ENCODE measurements at places on chromosomes 5 and 9.

DNA sequence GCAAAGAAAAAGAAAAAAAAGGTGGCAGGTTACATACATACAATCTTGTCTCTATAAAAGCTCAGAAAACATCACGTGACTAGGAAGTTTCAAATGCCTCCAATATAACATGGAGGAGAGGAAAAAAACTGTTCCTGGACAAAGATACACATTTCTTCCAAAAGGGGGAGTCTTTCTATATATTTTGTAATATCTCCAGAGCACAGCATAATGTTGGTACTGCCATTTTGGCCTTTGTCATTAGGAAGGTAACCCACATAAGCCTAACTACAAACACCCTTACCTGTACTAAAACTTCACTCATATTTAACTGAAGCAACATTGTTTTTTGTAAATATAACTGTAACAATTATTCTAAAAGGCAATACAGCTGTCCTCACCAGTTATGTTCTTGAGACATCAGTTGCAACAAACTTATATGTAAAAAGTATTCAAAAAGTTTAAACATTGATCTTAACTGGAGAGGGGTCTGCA lies 1.2 kb upstream of the BTF3 start:
- DNase-seq: no peak

GRCh38 chr5:133445744-133446143 lies 166.6 kb downstream of the FSTL4 start:
- no peak for DNase-seq

- no peak for DNase-seq
These were observed 10.9 kb upstream of the HDHD3 start for GRCh38 chr9:113387560-113388230.

DNA sequence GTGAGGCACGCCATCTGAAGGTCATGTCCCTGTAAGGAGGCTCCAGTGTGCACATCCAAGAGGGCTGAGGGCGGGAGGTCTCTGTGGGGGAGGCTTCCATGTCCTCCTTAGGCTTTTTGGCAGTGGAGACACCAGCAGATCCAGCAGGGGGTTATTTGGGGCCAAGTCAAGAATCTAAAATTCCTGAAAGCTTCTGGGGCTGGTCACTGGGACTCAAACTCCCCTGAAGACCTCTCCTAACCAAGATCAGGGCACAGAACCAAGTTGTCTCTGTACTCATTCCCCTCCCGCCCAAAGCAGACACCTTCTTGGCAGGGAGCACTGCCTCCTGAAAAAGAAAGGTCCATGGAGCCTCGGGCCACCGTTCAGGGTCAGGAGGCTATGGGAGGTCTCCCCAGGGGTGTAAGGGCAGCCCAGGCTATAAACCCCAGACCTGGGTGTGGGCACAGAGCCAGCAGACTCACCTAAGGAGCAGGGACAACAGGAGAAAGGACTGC lies 127.4 kb upstream of the ADRA1B start:
- DNase-seq: no peak

All from stimulated activated CD8-positive, alpha-beta memory T cell treated with anti-CD3 and anti-CD28 coated beads, Interleukin-4, amount 100 ng/mL, for 48 hours (primary cell).